Fibroblast of skin of scalp (primary cell): ENCODE measurements at places on chromosomes 1 and 21.
A peak's percentile ranks its signal among the peaks of the same experiment; 100 is the strongest.

- DNase-seq, result no peak
Observed at GRCh38 chr1:78184460-78185072, 138.8 kb downstream of the GIPC2 start.

DNA sequence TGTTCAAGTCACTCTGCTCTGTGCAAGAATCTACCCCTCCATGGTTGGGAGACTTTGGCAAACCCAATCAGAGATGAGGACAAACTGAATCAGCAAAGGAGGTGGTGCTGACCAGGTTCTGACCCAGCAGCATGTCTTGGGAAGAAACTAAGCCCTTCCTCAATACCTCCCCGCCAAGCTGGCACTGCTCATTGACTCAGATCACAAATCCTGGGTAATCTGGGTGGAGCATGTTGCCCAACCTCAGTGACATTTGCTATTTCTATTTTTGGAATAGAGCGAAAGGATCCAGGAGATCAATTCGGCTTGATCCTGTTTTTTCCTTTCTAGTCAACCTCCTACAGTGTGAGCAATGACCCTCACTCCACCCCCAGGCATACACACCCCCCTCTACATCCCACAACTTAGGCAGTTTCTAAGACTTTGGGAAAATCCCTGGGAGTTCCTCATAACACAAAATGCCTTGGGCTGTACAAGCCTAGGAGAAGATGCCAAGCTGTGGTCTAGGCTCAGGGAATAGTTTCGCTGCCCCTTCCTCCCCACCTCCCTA, 166.8 kb upstream of the KCNJ6 start:
- no peak for DNase-seq

GRCh38 chr1:211732293-211732980, 57.0 kb upstream of the NEK2 start:
- DNase-seq, result no peak

GRCh38 chr1:197526736-197527371, 248.4 kb downstream of the DENND1B start:
- DNase-seq, result peak; percentile 28

- peak; percentile 16 for DNase-seq
Observed at GRCh38 chr1:28642056-28642846, 616 bp downstream of the TAF12 start.

DNA sequence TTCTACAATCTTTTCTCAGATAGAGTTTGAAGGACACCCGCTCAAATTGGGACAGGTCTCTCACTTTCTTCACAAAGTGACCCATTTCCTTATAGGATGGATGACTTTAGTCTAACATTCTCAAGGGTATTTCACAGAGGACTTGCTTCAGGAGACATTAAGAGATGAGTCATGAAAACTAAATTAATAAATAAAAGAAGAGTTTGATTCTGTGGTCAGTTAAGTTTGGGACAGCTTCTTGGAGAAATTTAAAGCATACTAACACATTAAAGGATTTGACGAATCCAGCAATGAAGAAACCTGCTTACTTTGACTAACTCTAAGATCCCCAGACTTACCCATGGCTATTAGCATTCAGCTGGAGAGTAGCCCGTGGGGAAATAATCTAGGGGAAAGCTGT, 95.6 kb upstream of the RAB3GAP2 start:
- DNase-seq, result no peak

DNA sequence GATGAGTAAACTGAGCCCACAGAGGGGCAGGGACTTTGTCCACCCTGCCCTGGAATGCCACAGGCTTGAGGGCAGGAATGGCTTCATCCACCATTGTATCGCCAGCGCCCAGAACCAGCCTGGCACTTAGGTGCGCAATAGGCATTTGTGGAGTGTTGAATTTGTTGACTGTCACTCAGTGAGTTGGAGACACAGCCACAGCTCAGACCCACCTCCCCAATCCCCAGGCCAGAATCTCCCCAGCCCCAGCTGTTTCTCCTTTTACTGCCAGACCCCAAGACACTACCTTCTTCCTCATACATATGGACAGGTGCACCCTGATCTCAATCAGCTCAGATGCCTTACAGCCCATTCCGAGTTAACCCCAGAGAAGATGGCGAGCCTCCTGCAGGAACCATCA, 674.5 kb downstream of the MATN1 start:
- no peak for DNase-seq

DNA sequence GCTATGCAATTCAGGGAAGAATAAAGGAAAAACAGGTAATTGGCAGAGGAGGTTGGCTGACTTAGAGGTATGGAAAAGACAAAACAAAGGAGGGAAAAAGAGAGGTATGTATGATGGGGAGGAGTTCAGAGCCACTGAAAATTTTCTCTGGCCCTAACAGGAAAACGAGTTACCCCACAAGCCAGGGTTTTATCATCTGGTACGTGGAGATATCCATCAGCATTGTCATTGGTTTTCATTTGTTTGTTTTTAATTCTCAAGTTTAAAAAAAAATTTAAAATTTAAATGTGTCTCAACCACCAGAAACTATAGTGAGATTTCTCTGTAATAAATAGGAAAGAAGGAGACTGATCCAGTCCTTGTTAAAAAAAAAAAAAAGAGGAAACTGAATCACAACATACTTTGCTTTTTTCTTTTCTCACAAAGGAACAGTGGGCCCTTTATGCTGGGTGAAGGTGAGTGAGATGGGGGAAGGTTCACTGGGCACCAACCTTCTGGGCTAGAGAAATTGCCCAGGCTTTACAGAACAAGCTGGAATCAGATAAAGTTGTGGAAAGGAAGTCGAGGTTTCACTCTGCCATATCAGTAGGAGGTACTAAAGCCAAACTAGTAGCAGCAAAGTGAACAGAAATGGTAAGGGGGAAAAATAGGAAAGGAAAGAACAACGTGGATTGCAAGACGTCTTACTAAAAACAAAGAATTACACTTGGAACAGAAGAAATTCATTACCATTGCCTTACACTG, 2.7 kb downstream of the IFNAR2 start:
- DNase-seq, result no peak

DNA sequence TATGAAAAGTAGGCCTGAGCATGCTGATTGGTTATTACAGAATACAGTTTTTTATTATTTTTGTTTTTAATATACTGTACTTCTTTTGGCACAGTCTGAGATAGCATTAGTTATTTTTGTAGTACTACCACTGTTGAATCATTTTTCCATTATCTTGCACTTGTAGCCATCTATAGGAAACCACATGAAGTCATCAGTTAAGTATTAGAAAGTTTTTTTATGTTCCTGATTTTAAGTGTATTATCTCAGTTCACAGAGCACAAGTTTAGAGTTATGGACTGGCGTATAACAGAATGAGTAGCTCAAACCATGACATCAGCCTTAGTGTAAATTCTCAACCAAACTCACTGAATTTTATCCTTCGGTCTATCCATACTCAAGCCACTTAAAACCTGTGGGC, 22.8 kb downstream of the DHX9 start:
- DNase-seq, result peak; percentile 30

GRCh38 chr1:100188617-100189016, 10.6 kb upstream of the LRRC39 start:
- DNase-seq, result peak; percentile 44

- no peak for DNase-seq
Observed at GRCh38 chr21:39269620-39270019, 43.8 kb downstream of the BRWD1 start.

- no peak for DNase-seq
Observed at GRCh38 chr1:147246910-147247655, 4.6 kb downstream of the CHD1L start.

DNA sequence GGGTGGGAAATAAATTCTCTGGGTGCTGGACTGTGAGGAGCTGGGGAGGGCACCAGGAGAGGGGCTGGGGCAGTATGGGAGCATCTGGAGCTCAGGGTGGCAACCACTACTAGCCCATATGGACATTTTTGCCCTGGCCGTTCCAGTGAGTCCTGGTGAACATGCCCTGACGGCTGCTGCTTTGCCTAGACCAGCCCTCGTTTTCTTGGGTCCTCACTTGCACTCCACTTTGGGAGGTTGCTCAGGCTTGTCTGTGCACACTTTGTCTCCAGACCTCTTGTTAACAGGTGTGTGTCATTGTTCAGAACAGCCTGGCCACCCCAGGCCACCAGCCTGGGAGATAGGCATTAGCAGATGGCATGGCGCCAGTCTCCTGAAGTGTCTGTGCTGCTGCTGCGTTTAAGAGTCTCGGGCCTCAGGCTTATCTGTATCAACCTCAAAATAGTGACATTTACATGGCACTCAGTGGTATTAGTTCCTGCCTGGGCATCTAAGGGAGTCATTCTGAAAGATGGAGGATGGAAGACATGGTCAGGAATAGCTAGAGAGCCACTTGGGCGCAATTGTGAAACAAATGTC, 190.5 kb downstream of the PTPRU start:
- DNase-seq, result no peak

- peak; percentile 33 for DNase-seq
Observed at GRCh38 chr1:15038232-15039016, 115.1 kb upstream of the TMEM51 start.

DNA sequence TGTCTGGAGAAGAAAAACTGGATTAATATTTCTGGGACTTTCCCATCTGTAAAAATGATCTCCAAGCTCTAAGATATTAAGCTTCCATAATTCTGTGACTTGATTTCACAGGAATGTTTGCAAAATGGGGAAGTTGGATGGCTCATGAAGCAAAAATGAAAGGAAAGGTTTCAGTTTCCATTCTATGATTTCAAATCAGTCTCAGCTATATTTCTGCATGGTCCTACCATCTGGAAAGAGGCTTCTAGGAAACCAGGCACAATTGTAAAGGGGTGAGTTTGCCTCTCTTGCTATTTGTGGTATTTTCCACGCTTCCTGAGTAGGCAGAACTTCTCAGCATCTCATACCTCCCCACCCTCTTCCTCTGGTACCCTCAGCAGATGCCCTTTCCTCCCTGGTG, 22.4 kb upstream of the ACTN2 start:
- DNase-seq, result no peak

- peak; percentile 61 for DNase-seq
Observed at GRCh38 chr1:40404670-40405462, 31.3 kb downstream of the SMAP2 start.

- DNase-seq, result no peak
Observed at GRCh38 chr1:202162047-202162417, 1.6 kb upstream of the PTPN7 start.

DNA sequence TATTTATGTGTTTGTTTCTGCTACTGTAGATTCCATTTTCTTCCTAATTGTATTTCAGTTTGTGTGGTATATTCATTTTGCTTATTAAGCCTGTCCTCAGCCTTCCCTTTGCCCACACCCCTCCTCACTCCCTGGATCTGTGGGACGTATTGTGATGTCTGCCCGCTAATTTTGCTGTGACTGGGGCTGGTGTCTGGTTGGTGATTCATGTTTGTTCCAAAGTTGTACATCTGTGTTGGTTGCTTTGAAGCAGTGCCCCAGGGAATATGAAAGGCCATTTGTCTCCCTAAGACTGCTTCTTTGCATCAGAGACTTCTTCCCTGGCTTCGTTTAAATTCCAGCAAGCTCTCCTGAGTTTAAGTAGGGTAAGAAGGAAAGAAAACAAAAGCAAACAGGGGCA, 289.5 kb upstream of the SGIP1 start:
- no peak for DNase-seq

- peak; percentile 79 for DNase-seq
Observed at GRCh38 chr1:221715321-221716169, 26.3 kb downstream of the DUSP10 start.

DNA sequence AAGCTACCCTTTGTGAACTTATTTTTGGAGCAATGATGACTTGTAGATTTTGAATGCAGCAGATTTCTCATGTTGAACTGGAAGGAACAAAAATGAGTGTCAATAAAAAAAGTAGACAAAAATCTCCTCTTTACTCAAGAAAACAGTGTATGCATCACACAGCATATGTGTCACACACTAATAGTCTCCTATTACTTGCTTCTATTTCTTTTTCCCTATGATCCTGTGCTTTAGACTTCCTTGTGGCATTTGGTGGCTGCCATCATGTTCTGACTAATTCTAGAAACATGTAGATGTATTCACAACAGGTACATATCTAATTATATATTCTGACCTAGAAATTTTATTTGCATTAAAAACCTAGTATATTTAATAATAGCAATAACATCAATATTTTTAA, 14.3 kb downstream of the RC3H1 start:
- DNase-seq, result peak; percentile 27

DNA sequence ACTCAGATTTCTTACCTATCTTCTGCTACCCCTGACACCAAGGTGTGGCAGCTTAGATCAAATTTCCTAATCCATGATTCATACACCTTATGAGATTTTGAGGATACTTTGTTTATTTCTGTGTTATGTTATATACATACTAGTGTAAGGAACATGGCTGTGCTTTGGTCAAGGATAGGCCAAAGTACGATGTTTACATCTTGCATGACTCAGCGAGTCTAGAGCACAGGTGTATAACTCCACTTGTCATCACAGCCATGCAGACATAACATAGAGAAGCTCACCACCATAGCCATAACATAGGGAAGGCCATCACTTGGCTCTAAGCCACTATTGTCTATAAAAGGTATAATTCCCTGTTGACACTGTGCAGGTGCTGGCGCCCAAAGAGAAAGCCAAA, 61.2 kb downstream of the GBP6 start:
- no peak for DNase-seq

- DNase-seq, result no peak
Observed at GRCh38 chr1:19889656-19890055, 7.5 kb downstream of the OTUD3 start.

DNA sequence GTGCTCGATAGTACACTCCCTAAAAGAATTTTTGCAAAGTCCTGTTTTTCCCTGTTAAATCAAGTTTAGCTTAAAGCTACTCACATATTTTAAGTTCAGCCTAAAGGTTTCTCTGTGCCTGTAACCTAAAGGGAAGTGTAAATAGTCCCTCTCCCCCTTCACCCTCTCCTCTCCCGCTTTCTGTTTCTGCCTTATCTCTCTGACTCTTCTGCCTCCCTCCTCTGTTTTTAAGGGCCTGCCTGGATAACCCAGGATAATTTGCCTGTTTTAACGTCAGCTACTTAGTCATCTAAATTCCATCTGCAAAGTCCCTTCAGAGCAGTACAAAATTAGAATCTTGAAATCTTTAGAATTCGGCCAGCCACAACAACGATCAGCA, 92.6 kb downstream of the NID1 start:
- peak; percentile 81 for DNase-seq

DNA sequence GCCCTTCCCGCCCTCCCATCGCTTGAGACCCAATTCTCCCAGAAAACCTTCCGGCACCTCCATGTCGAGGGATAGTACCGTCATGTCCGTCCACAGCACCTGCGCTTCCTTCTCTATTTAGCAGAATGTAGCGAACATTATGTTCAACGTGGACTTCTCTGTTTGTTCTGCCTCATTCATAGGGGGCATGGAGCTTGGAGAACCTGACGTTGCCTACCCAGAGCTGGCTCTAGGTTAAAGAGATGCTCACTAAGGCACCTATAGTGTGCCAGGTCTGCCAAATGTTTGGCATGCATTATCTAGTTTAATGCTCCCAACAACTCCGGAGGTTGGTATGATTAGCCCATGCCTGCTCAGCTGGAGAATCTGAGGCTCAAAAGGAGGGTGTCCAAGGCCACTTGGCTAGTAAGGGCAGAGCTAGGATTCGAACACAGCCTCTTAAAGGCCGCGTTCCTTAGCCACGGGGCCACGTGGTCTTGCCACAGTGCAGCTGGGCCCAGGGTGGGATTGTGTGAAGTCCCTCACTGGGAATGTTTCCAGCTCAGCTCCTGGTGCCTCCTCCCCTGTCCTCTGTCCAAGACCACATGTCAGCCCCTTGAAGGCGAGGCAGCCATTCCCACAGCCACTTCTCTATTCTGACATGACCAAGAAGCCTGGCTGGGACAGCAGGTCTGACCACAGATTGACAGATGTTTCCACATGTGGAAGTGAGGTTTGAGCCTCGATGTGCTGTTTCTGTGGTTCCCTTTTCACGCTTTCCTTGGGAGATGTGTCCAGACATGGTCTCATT, 57.8 kb downstream of the RUNX3 start:
- DNase-seq, result no peak

- DNase-seq, result peak; percentile 93
Observed at GRCh38 chr1:79043506-79043905, 37.0 kb upstream of the ADGRL4 start.

GRCh38 chr1:184023171-184023570, 14.4 kb downstream of the COLGALT2 start:
- no peak for DNase-seq
